ENCODE measurements at places on chromosomes 1 and 21. TPM values are rescaled to one million over a fixed set of nuclear protein-coding genes. Genes with fewer than 3 reads are reported as not detected.

Gene TNFRSF25
- total RNA-seq, result 29.1 TPM

Gene IFI16
- total RNA-seq, result 204 TPM

Gene ZNF670
- 4.7 TPM for total RNA-seq

Gene OR2T33
- not detected for total RNA-seq

Gene EPHB2
- 2.6 TPM for total RNA-seq

Gene LCE2A
- total RNA-seq, result not detected

Gene C1orf116
- 0.05 TPM for total RNA-seq

Gene ERICH3
- 5.2 TPM for total RNA-seq

Data from thymus (tissue), 14 donors.